ENCODE measurements at places on chromosomes 12 and 14. TPM values are rescaled to one million over a fixed set of nuclear protein-coding genes. Genes with fewer than 3 reads are reported as not detected.

Gene HOXC5
- not detected for total RNA-seq

Gene MYH7
- total RNA-seq: 0.25 TPM

Gene TMEM30B
- total RNA-seq: 0.49 TPM

Gene NELL2
- total RNA-seq: 1,352 TPM

Gene DHRS2
- total RNA-seq: not detected

Gene KRT72
- not detected for total RNA-seq

Gene CACNA2D4
- total RNA-seq: not detected

Gene C3AR1
- 0.49 TPM for total RNA-seq

Gene CELA1
- total RNA-seq: not detected
